ENCODE measurements at places on chromosomes 3 and 15.

GRCh38 chr3:171663805-171664204 is 146.5 kb downstream of the PLD1 start:
- DNase-seq = no peak

DNA sequence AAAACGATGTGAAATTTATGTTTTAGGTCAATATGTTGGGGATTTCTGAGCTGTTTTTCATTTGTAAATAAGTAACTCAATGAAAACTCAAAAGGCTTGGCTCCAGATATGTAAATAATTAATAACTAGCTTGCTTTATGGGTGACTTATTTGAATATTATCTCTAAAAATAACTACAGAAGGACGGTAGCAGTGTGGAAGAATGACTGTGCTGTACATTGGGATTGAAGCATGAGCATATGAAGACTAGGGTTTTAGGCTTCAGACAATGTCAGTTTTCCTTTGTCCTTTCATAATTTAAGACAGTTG is 343.9 kb downstream of the GRM7 start:
- no peak for DNase-seq

DNA sequence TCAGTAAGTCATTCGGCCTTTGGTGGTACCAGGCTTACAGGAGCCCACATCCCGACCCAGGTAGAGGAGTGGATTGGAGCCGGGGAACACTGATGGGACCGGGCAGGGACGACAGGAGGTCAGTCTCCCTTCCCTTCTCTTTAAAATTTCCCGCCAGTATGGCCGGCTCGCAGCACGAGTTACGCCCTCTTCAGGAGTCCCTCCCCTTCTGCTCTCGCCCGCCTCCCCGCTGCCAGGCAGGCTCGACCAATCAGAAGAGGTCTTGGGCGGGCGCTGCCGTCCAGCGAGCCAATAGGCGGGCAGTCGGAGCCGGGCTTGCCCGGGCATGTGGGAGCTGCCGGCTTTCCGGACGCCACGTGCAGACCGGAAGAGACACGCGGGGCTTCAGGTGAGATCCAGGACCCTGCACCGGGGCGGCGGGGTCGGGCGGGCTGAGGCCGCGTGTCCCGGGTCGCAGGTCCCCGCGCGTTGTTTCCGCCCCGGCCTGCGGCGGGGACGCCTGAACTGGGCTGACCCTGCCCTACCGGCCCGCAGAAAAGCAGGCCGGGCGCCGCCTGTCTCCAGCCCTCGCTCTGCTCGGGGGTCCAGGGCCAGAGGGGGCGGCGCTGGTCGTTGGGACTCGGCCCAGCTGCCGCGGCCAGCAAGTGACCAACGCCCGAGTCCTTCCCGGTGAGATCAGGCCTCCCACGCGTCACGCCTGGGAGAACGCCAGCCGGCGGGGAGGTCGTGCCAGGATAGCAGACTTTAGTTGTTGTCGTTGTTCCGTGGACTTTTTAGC is at the start of gene AEN:
Gene AEN, plus strand, starts transcription at position 346 of the 778 bp plus-strand sequence. CDS start 4,870 bp downstream, outside the sequence.
- DNase-seq = peak; percentile 96

GRCh38 chr3:113637756-113638155 is 58.7 kb downstream of the USF3 start:
- no peak for DNase-seq

- DNase-seq = no peak
These were observed 64.3 kb downstream of the MINDY4B start for GRCh38 chr3:150840802-150841515.
